CD8-positive, alpha-beta T cell (primary cell): ENCODE measurements at places on chromosomes 3 and 15.

GRCh38 chr15:82303956-82304777, 41.5 kb downstream of the SAXO2 start:
- DNase-seq = no peak

GRCh38 chr3:174397848-174398247, 461.3 kb upstream of the NAALADL2 start:
- DNase-seq = no peak

DNA sequence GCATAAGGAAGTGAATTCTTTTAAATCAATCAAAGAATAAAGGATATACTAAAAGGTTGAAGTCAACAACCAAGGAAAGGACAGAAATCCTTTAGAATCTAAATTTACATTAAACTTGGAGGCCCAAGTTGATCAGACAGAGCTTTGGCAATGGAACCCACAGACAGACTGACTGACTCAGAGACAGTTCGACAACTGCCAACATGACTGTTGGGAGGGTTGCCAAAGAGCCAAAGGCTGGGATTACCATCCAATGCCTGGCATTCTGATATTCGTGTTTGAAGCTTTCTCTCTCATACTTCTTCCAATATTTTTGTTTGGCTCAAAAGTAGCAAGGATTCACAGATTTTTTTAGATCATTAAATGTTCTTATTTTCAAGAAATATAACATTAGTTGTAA, 406.1 kb downstream of the PLCL2 start:
- no peak for DNase-seq

- peak; percentile 71 for DNase-seq
Measured at GRCh38 chr3:3798631-3799113, 559 bp upstream of the LRRN1 start.

- no peak for DNase-seq
Measured at GRCh38 chr15:80906159-80906766, 83.4 kb downstream of the MESD start.

DNA sequence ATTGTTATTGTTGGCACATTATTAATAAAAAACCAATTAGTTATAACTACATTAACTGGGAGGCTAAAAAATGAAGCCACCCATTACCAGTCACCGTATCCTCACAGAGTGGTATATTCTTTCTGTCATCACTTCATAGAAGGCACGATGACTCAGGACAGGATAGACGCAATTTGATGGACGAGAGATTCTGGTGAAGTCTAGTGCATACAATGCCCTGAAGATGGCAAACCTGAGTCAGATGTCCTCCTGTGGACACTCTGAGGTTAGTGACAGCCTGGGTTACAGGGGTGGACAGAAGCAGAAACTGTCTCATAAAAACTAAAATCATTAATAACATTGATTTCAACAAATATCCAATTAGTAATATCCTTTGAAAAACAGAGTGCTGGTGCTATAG, 150.3 kb downstream of the SLC9A9 start:
- DNase-seq = no peak

GRCh38 chr3:189822726-189823125, 191.5 kb downstream of the TP63 start:
- DNase-seq = no peak

DNA sequence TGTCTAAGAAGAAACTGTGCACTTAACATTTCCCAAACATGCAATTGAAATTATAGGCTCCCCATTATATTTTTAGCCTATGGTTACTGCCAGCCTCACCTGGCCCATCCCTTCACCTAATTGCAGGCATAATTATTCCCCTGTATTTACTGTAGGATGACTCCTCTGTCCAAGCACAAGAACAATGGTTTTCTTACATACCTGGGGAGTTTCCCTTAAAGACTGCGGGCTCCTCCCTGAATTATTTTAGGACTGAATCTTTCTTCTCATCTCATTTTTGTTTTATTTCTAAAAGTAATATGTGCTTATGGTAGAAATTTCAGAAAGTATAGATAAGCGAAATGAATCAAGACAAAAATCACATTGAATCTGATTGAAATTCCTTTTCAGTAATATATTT, 11.4 kb downstream of the TM4SF1 start:
- no peak for DNase-seq

- no peak for DNase-seq
Measured at GRCh38 chr3:100114413-100115030, at the start of gene FILIP1L. Gene FILIP1L (minus strand): TSS chr3:100114501.

- DNase-seq = no peak
Measured at GRCh38 chr3:9695345-9695744, 8.3 kb upstream of the CPNE9 start.

GRCh38 chr3:52323526-52324295, 7.6 kb downstream of the DNAH1 start:
- DNase-seq = no peak

- no peak for DNase-seq
Measured at GRCh38 chr15:64187396-64188191, 24.8 kb upstream of the PPIB start.

DNA sequence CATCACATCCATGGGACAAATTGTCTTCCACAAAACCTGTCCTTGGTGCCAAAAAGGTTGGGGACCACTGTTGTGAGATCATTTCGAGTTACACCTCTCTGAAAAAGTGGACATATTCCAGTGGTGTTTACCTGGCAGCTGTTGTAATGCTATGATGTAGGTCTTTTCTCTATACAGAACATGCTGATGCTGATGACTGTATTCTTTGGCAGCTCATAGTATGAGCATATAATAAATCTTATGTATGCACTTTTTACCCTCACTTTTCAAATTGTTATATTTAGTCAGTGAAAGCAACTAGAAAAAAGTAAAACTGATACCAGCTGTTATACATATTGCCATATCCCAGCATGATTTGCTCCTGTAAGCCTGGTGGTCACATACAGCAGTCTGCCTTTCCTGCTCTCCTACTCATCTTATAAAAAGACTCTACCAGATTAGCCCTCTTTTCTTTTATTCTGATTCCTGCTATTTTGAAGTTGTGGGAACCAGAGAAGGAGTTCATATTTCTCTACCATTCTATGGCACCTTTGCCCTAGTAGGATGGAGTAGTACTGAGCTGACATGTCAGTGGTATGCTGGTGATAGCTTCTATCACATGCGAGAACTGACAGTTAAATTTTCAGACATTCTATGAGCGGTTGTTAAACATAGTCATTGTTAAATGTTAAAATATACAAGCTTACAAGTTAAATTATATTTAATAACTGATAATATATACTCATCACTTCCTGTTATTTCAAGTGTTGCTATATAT, 128.7 kb downstream of the FNDC3B start:
- DNase-seq = no peak

GRCh38 chr3:48039487-48040190, 23.4 kb upstream of the MAP4 start:
- no peak for DNase-seq

- DNase-seq = no peak
Measured at GRCh38 chr15:74773731-74774252, 8.1 kb upstream of the CSK start.

- no peak for DNase-seq
Measured at GRCh38 chr15:81981908-81982307, 63.9 kb downstream of the MEX3B start.

DNA sequence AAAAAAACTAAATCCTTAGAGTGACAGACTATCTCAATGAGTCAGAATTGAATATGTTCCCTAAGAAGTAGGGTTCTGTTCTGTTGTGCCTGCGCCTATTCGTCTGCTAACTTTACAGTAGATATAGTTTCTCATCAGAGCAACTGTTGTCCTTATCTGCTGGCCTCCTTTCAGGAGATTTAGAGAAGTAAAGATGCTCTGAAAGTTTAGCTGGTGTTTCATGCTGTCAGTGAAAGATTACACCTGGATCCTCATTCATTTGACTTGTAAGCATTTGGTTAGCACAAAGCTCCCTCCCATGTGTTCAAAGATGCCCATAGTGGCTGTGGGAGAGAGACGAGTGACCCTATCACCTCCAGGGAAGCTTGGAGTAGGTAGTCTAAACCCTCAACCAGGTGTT, 35.0 kb downstream of the SUCNR1 start:
- DNase-seq = no peak

- no peak for DNase-seq
Measured at GRCh38 chr3:30666572-30667279, 60.3 kb downstream of the TGFBR2 start.

DNA sequence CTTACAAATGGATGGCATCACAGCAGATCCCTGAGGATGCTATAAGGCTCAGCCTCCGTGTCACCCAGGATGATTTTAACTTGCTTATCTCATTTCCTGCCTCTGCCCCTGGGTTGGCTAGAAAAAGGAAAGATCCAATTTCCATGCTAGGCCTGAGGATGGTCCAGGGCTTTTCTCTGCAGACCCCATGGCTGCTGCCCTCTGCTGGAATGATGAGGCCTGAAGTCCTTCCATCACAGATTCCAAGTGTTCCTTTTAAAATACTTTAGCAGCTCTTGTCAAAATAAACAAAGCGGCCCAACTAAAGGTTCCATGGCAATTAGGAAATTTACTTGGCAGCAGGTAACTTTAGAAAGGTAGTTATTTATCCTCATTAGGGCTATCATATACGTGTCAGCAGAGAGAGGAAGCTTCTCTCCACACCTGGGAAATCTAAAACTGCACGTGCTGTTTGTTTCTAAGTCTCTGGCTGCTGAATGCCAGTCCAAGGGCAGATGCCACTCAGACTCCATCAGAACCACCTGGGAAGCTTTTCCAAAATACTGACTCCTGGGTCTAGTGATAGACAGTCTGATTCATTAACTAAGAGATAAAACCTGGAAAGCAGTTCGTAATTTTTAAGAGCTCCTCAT, 401.9 kb upstream of the IL12A start:
- DNase-seq = no peak

- no peak for DNase-seq
Measured at GRCh38 chr15:76939715-76940114, 8.2 kb downstream of the RCN2 start.

DNA sequence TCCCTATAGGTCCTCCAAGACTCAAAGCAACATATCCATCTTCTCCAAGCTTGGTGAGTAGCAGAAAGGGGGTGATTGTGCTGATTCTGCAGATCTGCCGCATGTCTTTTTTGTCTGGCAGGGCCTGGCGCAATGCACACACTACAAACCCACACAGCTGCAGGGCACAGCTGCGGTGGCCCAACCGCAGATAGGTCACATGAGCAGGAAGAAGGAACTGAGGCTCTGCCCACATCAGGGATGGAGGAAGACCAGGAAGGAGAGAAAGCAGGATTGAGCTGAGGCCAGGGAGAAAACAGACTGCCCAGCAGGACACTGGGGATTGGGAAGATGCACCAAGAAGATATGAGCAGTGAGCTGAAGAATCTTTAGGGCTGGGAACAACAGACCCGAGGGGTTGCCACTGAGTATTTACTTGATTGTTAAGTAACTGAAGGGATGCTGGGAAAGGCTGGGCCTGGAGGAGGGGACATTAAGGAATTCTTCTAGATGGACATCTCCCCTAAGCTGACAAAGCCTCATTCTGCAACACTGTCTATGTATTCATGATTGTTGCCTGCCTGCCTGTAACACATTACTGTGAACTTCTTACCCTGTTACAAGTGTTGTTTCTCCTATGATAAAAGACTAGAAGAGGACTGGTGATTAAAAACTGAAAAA, 126.7 kb downstream of the MYLK start:
- DNase-seq = no peak

- no peak for DNase-seq
Measured at GRCh38 chr15:60221356-60221755, 176.4 kb downstream of the ANXA2 start.

DNA sequence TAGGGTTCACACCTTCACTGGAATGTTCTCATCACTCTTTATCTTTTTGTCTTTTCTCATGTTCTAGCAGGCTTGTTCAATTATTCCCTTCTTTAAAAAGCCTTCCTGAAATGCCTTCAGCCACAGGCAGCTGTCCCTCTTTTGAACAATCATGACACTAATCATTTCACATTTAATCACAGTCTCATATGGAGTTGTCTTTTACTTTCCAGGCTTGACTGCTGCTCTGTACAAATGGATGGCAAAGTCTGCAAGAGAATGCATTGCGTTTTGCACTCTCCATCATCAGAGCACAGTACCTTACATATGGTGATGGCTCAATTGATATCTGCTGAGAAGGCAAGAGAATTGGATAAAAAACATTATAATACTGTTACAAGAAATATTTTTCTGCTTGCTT, 529.8 kb downstream of the DIPK2A start:
- DNase-seq = no peak

DNA sequence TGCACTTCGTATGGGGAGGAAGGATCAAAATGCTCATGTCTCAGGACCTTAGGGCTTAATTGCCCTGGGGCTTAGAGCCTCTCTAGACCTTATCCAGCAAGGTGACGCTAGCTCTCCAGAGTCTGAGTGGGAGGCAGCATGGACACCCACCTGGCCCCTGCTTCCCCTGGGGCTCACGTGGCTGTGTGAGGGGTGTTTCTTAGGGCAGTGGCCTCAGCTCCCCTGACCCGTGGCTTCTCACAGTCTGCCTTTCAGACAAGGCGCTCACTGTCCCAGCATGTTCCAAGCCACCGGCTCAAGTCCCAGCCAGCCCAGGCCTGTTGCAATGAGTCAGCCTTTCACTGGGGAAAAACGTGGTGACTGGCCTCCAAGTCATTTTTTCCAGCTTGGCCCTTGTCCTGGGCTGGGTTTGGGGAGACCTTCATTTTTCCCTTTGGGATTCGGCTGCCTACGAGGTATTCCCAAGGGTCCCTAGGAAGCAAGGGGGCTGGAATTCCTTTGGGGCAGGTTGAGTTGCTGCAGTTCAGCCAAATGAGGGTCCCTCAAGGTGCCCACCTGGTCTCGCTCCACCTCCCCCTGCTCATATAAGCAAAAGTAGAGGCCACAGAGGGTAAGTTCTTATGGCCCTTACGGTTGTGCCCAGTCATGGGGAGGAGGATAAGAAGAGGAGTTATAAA, 15.7 kb downstream of the BHLHE40 start:
- DNase-seq = peak; percentile 37

- DNase-seq = no peak
Measured at GRCh38 chr15:90882781-90883525, 1.4 kb upstream of the FES start.

- no peak for DNase-seq
Measured at GRCh38 chr3:105960381-105960780, 91.6 kb upstream of the CBLB start.
